ENCODE measurements at places on chromosomes 7 and 10.

- DNase-seq = no peak
Measured at GRCh38 chr7:35657125-35657524, 37.8 kb downstream of the HERPUD2 start.

DNA sequence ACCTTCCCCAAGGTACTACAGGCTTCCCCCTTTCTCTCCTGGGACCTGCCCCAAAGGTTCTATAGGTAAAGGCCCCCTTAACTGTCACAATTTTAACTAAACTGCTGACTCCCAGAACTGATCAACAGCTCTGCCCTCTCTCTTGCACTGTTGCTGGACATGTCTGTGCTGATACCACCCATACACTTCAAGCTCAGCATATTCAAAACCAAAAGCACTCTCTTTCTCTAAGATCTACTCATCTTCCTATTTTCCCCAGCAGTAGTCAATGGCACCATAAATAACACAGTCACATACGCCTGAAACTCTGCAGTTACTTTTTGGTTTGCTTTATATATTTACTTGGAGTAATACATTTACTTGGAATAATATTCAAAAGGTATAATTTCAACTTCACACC, 12.3 kb downstream of the OSBPL3 start:
- no peak for DNase-seq

DNA sequence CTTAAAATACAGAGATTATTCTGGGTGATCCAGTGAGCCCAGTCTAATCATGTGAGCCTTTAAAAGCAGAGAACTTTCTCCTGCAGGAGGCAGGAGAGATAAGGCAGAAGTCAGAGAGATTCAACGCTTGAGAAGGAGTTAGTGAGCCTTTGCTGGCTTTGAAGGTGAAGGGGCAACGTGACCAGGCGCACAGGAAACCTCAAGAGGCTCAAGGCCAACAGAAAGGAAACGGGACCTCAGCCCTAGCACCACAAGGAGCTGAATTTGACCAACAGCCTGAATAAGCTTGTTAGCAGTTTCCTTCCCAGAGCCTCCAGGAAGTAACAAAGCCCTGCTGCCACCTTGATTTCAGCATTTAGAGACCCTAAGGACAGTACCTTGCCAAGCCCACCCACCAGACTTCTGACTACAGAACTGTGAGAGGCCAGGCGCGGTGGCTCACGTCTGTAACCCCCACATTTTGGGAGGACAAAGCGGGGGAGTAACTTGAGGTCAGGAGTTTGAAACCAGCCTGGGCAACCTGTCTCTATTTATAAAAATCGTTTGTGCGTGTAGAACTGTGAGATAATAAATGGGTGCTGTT, 87.3 kb upstream of the KAT6B start:
- no peak for DNase-seq

DNA sequence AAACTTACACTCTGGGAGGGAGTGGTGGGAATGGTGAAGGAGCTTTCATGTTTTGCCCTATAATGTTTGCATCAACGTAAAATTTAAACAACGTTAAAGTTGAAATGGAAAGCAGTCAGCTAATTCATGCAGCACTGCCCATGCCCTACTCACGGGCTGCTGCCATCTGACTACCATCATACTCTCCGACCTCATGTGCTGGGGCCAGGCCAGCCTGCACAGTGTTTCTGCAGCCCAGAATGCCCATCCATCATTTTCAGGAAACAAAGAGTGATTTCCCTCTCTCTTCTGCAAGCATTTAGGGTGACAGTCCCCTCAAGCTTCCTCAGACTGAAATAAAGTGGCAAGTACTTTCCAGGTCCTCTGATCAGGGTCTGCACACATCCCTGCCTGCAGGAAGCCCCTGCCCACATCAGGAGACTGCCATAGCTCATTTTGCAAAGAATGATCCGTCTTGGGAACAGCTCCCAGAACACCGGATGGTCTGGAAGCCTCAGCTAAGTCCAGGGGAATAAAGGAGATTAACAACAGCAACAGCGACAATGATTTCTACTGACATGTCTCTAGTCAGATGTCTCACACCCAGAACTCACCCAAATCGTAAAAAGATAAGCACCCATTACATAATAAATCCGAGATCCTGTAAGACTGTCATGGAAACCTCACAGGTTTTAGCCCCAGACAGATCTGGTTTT, 40.3 kb downstream of the ARHGAP22 start:
- no peak for DNase-seq

GRCh38 chr10:27253576-27253975, 13.0 kb upstream of the ACBD5 start:
- DNase-seq = no peak

DNA sequence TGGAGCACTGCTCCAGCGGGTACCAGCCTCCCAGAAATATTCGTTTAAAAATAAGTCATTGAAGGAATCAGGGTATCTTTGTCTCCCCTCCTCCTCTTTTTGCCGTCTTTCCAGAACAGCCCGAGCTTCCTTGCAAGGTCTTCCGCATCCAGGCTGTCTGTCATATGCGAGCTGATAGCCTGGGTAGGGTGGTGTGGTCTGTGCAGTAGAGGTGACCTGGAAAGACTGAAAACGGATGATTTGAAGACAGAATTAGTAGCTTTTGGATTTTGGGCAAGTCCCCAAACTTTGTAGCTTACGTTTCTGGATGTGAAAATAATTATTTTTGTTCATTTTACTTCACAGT, 480 bp downstream of the VPS50 start:
- no peak for DNase-seq

DNA sequence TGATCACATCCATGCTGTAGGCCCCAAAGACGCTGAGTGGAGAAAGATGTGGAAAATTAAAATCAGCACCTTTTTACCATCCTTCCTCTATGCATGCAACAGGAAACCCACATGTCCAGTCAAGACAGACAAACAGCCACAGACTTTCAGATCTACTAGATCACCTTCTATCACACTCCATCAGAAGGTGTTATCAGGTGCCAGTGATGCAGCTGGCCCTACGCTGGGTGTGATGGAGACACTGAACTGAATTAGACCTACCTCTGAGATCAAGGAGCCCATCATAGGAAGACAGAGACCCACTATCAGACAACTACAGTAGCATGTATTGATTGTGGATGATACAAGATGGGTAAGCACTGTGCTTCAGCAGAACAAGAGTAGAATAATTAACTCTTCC, 15.5 kb downstream of the CYP3A4 start:
- no peak for DNase-seq

DNA sequence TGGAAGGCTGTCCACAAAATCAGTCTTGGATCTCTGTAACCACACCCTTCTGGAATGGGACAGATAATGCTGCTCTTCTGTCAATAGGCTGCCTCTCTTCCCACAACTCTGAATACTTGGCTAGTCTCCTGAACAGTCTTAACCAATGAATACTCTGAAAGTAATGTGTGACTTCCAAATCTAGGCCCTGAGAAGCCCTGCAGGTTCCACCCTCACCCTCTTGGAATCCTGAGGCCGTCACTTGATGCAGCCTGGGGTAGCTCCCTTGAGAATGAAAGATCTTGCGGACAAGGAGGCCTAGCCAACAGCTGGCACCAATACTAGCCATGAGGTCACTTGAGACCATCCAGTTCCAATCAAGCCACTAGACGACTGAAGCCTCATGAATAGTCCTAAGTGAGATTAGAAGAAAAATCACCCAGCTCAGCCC, 109.2 kb downstream of the ARHGAP12 start:
- peak; percentile 62 for DNase-seq

- DNase-seq = no peak
Measured at GRCh38 chr7:81449105-81449504, 320.7 kb downstream of the HGF start.

DNA sequence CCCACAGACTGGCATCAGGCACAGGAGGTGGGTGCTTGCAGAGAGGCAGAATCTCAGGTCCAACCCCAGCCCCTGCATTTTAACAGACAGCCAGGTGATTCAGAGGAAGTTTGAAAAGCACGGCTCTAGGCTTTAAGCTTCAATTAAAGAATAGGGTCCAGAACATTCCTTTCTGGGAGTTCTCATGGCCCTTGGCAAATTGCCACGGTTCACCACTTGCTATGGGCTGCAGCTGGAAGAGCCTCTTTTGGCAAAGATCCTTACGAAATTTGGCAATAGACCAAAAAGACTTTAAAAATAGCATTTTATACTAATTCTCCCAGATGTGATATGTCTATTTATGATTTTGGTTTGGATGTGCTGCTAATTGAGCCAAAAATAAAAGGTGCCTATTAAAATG, 148.1 kb downstream of the ITGA8 start:
- peak; percentile 9 for DNase-seq

DNA sequence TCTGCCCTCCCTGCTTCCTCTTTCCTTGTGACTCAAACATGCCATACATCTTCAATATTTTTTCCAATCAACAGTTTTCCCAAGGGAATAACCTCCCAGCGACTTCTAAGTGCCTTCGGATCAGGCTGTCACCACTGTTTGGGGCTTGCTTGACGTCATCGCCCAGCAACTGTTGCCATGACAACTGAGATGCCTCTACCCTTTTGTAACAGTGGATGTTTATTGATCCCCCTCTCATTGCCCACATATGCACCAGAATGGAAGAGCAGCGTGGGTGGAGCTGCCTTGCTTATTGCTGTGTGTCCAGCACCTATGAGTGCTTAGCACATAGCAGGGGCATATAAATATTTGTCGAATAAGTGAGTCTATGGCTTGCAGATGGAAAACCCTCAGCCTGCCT, 14.4 kb downstream of the FFAR4 start:
- peak; percentile 48 for DNase-seq

DNA sequence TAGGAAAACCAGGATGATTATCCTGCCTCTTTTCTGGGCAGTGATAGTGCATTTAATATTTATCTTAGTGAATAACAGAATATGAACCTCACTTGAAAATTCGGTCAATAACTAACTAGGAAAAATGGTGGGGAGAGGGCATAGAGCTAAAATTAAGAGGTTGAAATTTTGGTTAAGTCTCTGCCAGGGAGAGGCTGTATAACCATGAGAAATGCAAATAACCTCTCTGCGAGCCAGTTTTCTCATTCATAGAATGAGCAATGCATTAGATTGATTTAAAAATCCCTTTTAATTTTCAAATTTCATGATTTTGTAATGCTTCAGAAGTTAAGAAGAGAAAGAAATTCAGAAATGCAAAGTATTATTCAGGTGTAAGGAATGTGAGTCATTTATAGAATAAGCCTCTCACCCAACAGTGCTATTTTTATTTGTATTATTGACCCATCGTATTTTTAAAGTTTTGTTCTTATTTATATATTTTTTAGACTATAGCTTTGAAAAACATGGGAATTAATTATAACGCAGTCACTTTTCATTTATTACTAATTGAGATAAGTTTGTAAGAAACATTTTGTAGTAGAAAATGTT, 104.7 kb downstream of the PHF14 start:
- no peak for DNase-seq

DNA sequence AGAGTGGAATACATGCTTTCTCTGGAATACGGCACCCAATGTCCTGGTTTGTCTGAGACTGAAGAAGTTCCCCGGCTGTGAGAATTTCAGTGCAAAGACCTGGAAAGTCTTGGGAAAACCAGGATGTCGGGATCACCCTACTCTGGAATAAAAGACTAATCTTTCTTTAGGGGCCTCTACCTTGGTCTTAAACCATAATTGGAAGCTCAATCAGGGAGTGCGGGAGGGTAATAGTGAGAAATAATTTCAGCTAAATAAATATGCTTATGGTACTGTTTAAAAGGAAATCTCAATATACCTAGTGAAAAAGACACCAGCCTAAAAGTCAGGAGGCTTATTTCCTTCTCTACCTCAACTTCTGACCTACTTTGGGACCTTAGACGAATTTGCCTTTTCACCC, 236.1 kb upstream of the GLI3 start:
- no peak for DNase-seq

DNA sequence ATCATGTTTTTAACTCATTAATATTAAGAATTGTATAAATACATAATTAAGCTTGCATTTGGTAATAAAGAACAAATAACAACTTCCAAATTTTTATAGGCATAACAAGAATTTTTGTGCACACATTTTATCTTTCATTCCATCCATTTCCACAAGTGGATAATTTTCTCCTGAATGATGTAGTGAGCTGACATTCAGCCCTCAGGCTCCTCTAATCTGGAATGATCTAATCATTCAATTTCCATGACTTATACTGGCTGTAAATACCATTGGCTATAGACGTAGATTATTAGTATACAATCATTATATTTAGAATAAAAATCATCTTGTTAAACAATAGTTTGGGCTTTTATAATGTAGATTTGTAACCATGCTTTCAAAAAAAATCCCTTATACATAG, 287.2 kb upstream of the GHITM start:
- DNase-seq = no peak

DNA sequence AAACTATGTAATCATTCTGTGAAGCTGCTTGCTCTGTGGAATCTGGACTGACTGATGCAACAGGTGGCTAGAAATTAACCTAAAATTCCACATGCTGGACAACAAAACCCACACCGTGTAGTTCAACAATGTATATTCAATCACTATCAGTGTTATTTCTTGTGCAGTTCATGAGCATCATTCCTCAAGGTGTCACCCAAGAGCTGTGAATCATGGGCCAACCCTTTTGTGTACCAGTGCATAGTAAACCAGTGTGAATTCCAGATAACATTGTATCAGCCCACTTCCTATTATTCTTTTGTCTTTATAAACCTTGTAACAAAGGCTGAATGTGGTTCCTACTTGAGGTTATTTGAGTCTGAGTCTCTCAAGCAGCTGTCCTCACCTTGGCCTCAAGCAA, 905.2 kb upstream of the ZNF722 start:
- DNase-seq = no peak

DNA sequence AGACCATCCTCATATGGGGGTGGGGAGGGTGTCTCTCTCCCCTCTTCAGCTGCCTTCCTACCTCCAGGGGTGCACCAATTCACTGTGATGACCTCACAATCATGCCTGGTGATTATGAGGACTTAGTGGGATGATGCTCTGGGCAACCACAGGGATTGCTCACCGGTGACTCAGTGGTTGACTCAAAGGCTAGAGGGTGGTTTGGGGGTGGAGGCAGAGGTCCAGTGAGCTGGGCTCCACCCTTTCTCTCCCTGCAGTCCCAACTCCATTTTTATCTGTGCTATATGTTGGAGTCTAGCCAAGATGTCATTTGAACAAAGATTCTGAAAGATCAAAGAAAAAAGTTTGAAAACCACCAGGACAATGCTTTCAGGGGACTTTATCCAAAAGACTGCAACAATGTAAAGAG, 286.9 kb downstream of the KCNMA1 start:
- DNase-seq = peak; percentile 98

GRCh38 chr10:3665316-3665908, 119.6 kb downstream of the KLF6 start:
- DNase-seq = no peak

DNA sequence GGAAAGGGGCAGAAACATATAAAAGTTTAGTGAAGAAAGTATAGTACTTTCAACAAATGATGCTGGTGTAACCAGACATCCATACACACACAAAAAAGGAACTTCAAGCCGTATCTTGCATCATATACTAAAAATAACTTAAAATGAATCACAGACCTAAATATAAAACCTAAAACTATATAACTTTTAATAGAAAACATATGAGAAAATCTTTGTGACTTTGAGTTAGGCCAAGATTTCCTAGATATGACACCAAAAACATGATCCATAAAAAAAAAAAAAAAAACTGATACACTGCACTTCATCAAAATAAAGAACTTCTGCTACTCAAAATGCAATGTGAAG, 40.9 kb downstream of the NUDCD3 start:
- DNase-seq = no peak

GRCh38 chr7:132500727-132501440, 75.4 kb downstream of the PLXNA4 start:
- DNase-seq = peak; percentile 68

- DNase-seq = no peak
Measured at GRCh38 chr10:124686707-124687376, 57.3 kb downstream of the FAM53B start.

Measured in astrocyte of the hippocampus (primary cell).